Mesenteric fat pad (tissue), 1 donor: ENCODE measurements at places on chromosomes 2 and 18.

DNA sequence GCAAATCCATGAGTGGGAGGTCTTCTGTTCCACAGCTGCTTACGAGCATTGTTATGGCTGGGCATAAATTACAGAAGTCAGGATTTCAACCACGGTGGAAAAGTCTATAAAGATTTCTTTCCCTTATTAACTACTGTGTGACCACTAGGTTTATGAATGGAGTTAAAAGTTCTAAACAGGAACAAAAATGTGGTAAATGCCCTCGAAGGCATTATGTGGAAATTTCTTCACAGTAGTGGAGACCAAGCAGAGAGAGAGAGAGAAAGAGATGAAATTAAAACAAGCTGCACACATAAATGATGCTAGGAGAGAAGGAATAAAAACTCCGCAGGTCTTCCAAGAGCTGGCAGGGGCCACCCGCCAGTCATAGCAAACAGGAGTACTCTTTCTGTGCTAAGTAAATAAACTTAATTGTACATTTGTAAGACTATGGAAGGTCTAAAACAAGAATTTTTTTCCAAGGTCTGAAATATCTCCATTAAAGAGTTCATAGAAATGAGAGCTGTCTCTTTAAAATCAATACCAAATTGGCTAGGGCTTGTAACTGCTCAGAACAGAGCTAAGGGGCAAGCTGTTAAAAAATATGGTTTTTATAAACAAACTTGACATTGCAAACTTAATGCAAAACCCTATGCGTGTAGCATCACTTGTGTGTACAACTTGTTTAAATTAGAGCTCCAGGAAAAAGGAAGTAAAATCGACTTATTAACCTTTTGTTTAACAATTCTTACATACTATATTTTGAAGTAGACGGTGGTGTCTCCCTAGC is 438.2 kb downstream of the MEIS1 start:
- no peak for DNase-seq

DNA sequence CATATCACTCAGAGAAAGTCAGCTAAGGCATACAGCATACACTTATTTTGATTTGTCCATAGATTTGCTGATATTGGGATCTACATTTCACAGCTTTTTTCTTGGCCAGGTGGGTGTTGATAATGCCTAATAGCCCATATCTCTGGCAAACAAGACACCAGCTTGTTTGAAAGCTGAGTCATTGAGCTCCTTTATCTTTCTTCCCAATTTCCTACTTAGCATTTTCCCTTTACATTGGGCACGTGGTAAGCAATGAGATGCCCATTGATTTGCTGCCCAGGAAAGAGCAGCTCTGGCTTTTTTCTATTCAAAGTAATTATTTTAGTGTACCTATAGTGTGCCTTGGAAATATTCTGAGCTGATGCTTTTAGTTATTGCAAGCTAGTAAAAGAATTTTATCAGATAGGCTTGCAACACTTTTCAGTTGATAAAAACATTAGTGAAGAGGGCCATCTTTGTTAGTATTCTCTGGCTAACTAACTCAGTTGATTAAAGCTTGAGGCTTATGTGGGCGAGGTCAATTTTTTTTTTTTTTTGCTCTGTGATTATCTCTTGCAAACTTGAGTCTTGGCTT is 79.6 kb downstream of the OSBPL6 start:
- DNase-seq = no peak

GRCh38 chr2:218428846-218429558 is 10.1 kb downstream of the VIL1 start:
- DNase-seq = peak; percentile 67

GRCh38 chr2:128041561-128041960 is 13.7 kb upstream of the SAP130 start:
- DNase-seq = no peak

DNA sequence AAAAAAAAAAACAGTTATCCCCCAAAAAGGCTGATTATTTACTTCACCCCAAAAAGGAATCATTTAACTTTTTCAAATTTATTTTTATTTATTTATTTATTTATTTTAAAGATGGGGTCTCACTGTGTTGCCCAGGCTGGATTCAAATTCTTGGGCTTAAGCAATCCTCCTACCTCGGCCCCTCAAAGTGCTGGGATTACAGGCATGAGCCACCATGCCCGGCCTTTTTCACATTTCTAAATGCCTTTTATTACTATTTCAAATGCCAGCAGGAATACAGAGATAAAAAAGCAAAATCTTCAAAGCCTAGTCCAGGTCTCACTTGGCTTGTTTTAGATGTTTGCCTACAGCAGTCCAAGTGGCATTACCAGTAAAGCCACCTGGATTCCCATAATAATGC is 239.1 kb downstream of the ALPK2 start:
- no peak for DNase-seq

DNA sequence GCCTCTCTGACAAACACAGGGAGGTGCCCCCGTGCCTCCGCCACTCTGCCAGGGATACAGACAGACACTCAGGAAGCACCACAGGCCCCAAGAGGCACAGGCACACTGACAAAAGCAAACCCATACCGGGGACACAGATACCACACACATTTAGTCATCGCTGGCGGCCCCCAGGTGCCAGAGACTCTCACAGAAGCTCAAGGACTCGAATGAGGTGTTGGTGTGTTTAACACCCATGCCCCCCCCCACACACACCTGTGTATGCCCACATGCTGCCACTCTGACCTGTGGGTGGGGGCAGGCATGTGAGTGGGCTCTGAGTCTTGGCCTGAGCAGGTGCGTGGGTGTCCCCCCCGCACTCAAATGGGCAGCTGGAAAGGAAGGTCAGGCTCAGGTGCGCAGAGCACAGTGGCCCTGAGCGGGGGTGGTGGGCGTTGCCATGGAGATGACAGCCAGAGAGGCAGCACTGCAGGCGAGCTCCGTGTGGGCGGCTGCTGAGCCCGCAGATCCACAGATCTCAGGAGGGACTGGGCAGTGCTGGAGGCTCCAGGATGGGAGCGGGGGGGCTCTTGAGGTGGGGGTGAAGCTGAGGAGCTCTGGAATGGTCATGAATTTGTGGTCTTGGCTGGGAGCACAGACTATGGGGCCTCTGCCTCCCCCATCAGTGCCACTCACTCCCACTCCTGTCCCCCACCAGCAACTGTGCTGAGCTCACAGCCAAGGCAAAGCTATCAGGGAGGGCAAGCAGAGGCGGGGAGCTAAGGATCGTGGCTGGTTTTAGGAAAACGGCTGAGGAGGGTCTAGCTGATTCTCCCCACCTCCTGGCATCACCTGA is 73.9 kb upstream of the TAF1B start:
- no peak for DNase-seq

GRCh38 chr2:95274291-95275150 is at the start of gene PROM2:
TSS of gene PROM2 (plus strand) at chr2:95274449. CDS start at chr2:95274586, 137 bp downstream.
- peak; percentile 87 for DNase-seq

GRCh38 chr2:234364661-234365060 is 132.2 kb downstream of the ARL4C start:
- DNase-seq = no peak

GRCh38 chr18:58640891-58641610 is 12.2 kb upstream of the ALPK2 start:
- no peak for DNase-seq

- DNase-seq = no peak
Measured at GRCh38 chr2:231614559-231615057, 21.9 kb downstream of the TEX44 start.

DNA sequence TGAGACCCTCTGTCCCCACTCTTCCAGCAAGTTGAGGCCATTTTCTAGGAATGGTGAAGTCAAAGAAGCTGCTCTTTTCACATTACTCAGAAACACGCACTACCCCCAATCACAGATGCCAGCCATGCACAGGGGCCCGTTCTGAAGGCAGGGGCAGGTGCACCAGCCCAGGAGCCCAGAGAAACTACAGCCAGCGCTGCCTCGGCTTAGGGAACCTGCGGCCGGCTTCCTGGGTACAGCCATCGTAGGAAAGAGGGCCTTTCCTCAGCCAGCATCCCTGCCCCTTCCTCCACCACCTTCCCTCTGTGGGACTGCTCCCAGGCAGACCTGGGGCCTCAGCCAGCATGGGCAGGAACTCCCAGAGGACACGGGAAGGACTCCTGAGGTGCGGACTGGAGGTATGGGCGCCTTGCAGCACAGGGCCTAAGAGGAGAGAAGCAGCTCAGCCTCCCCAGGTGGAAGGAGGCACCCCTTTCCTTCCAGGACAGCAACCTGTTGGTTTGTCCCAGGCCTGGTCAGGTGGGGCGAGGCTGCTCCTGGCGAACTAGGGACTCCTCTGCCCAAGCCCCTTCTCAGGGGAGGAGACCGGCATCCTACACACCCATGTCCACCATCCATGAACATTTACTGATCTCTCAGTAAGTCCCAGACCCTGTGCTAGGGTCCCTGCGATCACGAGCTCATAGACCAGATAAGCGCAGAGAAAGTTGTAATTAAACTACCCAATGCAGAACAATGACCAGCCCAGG is 99.0 kb upstream of the ID2 start:
- peak; percentile 80 for DNase-seq

- no peak for DNase-seq
Measured at GRCh38 chr2:173346035-173346434, 8.6 kb upstream of the CDCA7 start.

GRCh38 chr18:48077291-48077690 is 146.8 kb upstream of the SMAD2 start:
- DNase-seq = peak; percentile 26

DNA sequence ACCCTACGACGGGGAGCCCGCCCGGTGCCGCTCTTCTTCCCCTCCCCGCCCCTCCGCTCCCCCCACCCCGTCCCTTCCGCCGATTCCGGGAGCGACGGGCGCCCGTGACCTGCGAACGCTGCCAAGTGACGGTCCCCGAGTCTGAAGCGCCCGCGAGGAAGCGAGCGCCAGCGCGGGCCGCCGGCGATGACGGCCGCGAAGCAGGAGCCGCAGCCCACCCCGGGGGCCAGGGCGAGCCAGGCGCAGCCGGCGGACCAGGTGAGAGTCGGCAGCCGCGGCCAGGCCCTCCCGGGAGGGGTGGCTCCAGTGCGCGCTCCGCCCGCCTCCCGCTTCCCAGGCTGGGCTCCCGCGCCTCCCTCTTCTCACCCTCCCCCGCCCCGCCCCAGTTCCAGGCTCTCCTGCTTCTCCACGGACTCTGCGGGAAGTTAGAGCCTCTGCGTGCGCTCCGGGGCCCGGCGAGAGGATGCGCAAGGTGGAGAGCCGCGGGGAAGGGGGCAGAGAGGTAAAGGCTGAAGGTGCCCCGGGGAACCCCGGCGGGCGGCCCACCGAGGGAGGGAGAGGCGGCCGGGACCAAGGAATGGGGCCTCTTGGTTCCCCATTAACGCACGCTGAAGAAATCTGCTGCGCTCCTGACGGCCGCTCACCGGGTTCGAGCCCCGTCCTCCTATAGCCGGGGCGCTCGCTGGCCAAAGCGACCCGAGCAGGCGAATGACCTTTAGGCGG is 719.5 kb downstream of the DPP10 start:
- no peak for DNase-seq

DNA sequence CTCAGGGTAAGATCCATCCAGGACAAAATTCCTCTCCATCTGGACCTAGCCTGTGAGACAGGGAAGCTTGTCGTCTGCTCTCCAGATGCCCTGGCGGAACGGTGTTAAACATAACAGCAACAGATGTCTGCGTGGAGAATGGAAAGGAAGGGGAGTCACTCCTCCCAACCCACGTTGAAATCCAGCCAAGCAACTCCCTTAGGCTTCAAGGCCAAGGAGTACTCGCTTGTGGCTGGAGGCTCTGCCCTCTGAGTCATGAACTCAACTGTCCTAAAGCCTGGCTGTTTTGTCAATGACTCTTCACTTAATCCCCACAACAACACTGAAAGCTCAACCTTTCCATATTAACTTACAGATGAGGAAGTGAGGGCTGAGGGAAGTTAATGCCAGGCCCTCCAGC is 42.2 kb downstream of the TPO start:
- DNase-seq = no peak

- no peak for DNase-seq
Measured at GRCh38 chr18:57427429-57428201, 7.6 kb upstream of the ONECUT2 start.

DNA sequence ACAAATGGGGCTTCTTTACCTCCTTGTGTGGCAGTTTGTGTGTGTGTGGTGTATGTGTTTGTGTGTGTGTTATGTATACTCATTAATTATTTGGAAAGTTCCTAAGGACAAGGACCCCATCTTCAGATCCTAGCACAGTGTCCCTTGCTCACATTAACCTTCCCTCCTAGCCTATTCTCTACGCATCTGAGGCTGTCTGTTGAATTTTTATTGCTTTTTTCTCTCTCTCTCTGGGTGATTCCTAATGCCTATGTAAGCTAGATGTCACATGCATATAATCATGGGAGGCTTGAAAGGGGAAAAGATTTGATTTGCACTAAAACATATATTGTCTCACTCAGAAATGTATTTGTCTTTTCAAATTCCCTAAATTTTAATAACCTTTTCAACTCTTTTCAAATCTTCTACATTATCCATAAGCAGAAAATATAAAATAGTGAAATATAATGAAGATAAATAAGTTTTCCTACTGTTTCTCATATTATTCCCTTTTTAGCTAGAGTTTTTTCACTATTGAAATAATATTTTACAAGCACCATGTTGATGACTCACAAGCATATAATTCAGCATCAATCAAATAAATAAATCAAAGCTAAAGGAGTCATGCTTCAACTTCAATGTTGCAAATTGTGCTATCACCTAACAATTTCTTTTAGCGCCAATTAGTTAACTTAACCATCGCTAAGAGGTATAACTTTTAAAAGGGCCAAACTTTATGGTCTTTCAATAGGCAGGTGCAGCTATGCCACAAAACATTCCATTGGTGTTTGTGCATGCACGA is 199.0 kb upstream of the ERBB4 start:
- DNase-seq = no peak

- no peak for DNase-seq
Measured at GRCh38 chr2:105473011-105473410, 74.2 kb upstream of the FHL2 start.

DNA sequence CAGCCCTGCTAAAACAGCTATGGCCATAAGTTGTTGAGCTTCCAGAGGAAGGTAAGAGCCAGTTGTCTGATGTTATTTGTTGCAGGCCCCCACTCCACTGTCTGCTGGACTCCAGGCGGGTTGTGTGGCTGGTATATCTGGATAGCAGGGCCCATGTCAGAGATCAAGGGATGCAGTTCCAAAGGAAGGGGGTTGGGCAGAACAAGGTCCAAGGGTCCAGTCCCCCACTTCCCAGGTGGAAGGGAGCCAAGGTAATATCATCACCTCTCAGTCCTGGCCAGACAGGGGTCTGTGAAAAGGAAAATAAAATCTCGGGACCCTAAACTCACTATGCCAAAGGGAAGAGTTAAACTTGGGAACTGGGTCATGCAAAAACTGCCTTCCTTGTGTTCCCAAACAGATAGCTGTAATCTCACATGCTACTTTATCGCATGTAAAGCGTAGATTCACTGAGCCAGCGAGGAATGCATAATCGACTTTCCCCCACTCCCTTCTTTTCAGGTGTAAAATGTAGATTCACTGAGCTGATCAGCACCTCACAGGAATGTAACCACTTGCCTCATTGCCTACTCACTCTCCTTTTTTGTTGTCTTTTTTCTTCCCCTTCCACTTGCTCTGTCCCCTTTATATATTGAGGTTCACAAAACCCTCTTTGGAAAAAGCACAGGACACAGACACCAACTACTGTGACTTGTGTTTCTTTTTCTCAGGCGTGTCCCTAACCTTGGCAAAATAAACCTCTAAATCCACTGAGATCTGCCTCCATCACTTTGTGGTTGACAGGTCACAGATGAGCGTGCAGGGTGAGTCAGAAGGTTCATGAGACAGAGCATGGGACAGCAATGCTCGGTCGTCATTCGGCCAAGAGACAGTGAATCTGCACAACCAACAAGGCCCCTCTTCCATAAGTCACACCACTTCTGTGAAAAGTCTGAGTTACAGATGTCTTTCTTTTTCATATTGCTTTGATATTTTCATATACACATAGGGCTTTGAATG is 255.3 kb upstream of the SIX2 start:
- DNase-seq = peak; percentile 43
